Stimulated activated CD4-positive, alpha-beta T cell treated with anti-CD3 and anti-CD28 coated beads, Interleukin-1b, Interleukin-23, amount 100 ng/mL, for 48 hours (primary cell): ENCODE measurements at places on chromosomes 5 and 9.
A peak's percentile ranks its signal among the peaks of the same experiment; 100 is the strongest.

DNA sequence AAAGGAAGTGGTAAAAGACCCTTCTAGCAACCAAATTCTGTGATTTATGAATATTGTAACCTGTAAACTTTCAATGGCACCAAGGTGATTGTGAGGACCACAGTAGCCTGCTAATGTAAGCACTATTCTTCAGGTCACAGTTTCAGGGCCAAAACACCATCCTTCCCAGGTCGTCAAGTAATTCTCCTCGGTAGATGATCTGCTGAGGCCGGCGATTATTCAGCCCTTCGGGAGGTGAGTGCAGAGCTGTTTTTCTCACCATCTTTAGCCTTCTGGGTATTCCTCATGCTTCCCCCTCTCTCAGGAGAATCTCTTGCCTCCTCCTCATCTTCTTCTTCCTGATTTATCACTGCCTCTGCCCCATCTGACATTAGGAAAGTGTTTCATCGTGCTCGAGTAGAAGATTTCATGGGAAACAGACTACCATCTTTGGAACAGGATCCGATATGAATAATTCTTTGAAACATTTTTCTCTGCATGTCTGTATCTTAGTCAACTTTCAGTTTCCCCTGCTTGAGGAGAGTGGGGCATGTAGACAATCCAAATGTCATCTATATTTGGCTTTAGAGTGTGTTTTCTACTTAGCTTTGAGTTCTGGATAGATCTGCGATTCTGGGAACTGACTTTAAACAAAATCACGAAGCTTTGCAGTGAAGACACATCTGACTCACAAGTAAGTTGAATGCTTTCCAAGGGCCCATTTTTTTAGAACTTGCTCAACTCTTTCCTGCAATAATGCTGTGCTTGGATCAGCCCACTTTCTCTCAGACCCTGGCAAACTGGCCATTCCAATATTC, 173.9 kb downstream of the AOPEP start:
- DNase-seq, result no peak

GRCh38 chr5:76851728-76852369, 2.0 kb downstream of the S100Z start:
- DNase-seq, result no peak

- peak; percentile 98 for DNase-seq
These were observed at the start of the genes ERP44 and INVS for GRCh38 chr9:100098887-100099721. Gene ERP44, minus strand, starts transcription at chr9:100099000. Its CDS starts 160 bp downstream, at chr9:100098840. Gene INVS, plus strand, starts transcription at chr9:100099243. Its CDS starts 5,279 bp downstream, at chr9:100104522.

DNA sequence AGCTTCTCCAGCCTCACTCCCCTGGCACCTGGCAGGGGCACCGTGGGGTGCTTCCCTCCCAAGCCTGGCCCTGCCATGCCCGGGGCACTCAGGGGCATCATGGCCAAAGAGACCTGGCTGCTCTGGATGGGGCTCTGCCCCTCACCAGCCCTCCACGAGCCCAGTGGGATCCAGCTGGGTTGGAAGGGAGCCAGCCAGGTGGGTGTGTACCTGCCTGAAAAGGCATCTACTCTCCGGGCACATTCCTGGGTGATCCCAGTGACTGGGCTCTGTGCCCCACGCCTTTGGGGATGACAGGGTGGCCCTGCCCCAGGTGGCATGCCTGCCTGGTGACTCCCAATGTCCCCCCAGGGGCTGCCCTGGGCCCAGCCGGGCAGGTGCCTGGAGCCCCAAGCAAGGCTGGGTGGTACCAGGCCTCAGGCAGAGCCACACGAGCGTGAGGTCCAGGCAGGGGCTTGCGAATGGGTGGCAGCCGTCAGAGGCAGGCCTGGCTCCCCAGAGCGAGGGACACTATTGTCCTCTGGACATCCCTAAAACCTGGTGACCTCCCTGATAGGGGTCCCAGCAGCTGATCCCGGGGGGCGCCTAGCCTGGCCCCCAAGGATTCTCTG, 777 bp downstream of the GPSM1 start:
- no peak for DNase-seq

DNA sequence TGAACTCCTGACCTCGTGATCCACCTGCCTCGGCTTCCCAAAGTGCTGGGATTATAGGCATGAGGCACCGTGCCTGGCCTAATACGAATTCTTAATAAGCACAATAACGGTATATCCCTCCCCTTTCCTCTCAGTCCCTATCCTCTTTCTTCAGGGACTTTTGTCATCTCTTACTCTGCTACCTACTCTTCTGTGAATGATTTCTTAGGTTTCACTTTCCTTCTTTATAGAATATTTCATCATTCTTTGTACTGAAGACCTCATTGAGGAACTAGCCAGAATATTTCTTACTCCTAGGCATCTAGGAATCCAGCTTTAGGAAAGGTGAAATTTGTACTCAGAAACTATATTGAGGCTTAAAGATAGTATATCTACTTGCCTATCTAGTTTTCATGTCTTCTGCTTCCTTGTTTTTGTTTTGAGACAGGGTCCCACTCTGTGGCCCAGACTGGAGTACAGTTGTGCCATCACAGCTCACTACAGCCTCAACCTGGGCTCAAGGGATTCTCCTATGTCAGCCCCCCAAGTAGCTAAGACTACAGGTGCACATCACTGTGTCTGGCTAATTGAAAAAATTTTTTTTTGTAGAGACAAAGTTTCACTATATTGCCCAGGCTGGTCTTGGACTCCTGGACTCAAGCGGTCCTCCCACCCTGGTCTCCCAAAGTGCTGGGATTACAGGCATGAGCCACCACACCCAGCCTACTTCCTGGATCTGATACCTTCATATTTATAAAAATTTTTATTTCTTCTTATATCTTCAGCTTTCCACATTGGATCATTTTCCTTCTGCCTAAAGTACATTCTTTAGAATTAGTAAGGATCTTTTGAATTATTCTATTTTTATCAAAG, 69.7 kb downstream of the GPBP1 start:
- DNase-seq, result no peak

GRCh38 chr9:134937164-134937555, 19.4 kb upstream of the FCN1 start:
- DNase-seq, result no peak

DNA sequence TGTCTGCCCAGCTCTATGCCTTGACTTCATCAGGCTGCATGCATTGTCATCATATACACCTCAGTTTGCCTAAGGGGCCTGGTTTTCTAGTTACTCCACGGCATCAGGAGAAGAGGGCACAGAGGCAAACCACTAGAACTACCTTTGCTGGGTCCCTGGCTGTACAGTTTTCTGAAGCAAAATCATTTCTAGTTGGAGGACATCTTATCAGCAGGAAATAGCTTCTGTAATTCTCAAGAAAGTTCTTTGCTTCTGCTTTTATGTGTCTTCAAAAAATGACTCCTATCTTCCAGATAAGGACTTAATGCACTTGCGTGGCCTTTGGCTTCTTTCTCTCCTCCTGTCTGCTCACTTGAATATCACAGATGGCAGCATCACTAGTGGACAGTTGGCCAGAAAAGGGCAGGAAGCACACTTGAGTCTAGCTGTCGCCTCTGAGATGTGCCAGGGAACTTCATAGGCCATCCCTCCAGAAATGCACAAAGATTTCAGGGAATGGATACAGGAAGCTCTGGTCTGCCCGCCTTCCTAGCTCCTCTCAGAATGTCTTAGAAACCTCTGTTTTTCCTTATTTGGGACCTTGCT, 22.4 kb upstream of the LTC4S start:
- DNase-seq, result no peak

- no peak for DNase-seq
These were observed 97.6 kb downstream of the CDH10 start for GRCh38 chr5:24547132-24547531.

DNA sequence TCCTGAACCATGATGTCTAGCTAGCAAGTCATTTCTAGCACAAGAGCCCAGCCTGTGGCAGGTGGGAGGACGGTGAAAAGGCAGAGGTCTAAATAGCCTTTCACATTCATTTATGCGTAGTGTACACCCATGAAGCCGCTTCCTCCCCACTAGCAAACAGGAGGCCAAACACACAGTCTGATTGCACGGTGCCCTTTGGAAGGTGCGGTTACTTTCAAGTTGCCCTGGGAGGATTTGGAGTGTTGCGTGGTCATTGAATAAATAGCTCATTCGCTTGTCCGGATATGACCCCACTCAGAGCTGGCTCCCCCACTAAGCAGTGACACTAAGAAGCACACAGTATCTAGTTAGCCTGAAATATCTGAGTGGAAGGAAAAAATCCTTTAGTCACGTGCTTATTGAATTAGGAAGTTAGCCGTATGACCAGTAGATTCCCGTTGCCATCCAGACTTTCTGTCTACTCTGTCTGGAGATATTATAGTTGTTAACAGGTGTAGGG, 664 bp upstream of the ARSB start:
- peak; percentile 72 for DNase-seq

DNA sequence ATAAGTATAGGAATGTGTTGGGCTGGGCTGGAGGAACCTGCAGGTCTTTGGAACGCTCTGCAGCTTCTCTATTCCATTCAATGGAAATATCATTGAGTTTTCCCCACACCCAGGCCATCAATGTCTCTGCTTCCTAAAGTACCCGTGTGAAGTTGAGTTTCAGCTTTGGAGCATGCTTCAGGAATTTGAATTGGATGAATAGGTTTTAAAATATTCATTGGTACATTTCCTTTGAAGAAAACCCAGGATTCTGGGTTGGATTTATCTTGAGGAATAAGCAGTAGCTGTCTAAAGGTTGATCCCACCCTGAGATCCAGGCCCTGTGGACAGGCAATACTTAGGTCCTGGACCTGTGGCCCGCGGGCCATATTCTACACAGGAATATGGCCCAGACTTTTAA, 37.3 kb downstream of the INSYN2B start:
- DNase-seq, result no peak

DNA sequence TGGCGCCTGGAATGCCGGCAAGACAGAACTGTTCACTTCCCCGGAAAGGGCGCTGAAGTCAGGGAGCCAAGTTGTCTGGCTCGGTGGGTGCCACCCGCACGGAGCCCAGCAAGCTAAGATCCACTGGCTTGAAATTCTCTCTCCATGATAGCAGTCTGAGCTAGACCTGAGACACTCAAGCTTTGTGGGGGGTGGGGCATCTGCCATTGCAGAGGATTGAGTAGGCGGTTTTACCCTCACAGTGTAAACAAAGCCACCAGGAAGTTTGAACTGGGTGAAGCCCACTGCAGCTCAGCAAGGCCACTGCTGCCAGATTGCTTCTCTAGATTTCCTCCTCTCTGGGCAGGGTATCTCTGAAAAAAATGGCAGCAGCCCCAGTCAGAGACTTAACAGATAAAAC, 277.4 kb downstream of the SLCO4C1 start:
- no peak for DNase-seq

GRCh38 chr5:174195517-174195916, 150.0 kb downstream of the NSG2 start:
- no peak for DNase-seq

DNA sequence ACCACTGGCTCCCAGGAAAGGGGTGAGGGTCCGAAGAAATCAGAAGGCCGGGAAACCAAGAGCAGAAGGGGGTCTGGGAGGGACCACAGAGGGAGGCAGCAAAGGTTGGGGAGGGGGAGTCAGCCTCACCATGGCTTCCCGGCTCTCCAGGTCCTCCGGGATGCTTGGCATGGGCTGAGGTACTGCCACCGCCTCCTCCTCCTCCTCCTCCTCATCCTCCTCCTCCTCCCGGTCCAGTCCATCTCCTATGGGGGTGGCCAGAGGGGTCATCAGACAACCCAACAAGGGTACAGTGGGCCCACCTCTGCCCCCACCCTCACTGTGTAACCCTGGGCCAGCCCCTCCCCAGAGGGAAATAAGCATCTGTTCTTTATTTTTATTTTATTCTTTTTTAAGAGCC, 17.5 kb downstream of the GOLGA2 start:
- DNase-seq, result no peak

DNA sequence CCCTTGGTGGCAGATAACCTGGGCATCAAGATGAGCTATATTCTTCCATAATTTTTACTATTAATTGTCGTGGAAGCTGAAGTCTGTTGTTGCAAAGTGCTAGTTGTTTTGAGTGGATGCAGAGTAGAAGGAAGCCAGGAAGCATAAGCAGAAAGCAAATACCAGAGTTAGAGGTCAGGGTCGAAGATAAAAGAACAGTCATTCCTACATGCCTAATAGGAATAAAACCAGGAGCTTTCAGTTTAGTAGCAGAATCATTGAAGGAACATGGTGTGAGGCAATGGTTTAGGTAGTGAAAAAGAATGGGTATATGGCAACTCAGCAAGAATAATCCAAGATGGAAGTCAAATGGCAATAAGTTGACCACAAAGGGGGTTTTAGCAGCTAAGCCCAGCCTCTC, 121.6 kb upstream of the FST start:
- DNase-seq, result no peak

GRCh38 chr9:34369636-34370035, 7.1 kb downstream of the MYORG start:
- DNase-seq, result no peak

- no peak for DNase-seq
These were observed 116.7 kb downstream of the WNK2 start for GRCh38 chr9:93300585-93301081.

DNA sequence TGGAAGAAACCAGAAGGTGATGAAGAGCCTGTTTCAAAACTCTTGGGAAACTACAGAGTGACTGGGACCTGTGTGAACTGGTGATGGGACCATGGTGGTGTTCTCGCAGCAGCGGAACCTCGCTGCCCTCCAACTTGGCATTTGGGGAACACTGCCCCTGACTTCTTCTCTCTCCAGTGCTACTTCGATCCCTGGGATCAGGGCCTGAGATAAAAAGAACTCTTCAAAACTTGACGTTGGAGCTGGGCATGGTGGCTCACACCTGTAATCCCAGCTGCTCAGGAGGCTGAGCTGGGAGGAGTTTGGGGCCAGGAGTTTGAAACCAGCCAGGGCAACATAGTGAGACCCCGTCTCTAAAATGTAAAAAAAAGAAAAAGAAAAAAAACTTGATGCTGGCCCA, 18.1 kb downstream of the PITX1 start:
- DNase-seq, result no peak

- no peak for DNase-seq
These were observed 579.7 kb downstream of the CCDC171 start for GRCh38 chr9:16132513-16132912.

- no peak for DNase-seq
These were observed 78.1 kb upstream of the SPATA31C2 start for GRCh38 chr9:88216126-88216995.

GRCh38 chr9:26375448-26375847, 517.2 kb downstream of the CAAP1 start:
- no peak for DNase-seq

DNA sequence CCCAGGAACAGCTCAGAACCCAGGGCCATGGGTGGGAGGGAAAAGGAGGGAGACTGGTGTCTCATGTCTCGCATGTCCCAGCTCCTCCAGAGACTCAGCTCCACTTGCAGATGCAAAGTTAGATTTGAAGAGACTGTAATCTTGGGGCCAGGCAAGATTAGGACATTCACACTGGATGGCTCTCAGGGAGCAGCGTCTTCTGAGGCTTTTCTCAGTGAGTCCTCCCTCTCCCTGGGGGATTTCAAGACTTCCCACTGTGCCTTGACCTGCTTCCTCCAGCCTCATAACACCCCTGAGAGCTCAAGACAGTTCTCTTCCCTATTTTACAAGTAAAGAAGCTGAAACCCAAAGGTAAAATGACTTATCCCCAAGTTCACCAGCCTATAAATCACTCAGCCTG, 10.5 kb upstream of the TCOF1 start:
- no peak for DNase-seq

- DNase-seq, result no peak
These were observed 426.6 kb downstream of the ARHGEF28 start for GRCh38 chr5:74052441-74053221.
